ENCODE measurements at places on chromosomes 16 and 17.

DNA sequence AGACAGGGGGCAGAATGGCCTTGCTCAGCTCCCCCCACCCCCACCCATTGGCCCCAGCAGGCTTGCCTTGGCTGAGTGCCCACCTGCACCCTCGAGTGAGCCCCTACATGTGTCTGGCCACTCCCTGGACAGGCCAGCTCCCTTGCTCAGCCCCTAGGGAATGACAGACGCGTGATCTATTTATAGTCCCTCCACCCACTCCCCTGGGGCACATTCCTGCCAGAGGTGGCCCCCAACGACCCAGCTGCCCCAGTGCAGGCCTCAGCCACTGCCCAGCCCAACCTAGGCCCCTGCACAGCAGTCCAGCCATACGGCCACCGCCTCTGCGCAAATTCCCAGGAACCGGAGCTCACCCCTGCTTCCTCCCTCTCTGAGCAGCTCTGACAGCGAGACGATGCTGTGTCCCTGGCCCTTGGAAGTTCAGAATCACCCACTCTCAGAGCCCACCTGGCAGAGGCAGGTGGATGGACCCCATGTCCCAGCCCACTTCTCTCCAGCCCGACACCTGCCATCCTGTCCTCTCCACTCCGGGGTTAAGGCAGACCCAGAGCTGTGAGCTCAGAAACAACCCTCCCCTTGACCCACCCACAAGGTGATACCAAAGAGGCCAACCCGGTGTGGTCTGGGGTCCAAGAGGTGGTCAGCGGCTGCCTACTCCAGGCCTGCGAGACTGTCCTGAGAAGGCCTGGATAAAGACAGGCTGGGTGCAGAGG lies 11.5 kb upstream of the P2RX1 start:
- no peak for DNase-seq

- DNase-seq, result no peak
Observed at GRCh38 chr16:14609716-14610115, 20.3 kb downstream of the PARN start.

- no peak for DNase-seq
Observed at GRCh38 chr16:85998171-85998867, 99.4 kb downstream of the IRF8 start.

DNA sequence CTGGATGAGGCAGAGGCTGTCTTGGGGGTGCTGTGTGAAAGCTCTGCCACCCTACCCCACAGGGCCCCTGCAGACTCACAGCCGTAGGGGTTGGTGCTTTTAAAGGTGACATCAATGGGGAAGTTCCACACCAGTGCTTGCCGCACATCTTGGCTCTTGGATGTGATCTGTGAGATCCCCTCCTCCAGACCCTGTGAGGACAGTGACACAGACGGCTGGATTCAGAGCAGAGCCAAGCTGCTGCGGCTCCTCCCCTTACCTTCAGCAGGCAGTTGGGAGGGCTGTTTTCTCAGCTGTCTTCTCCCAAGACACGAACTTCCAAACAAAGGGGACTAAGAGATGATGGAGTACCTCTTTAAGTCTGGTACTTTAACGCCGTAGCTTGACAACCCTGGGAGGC lies 4.8 kb downstream of the B9D1 start:
- no peak for DNase-seq

DNA sequence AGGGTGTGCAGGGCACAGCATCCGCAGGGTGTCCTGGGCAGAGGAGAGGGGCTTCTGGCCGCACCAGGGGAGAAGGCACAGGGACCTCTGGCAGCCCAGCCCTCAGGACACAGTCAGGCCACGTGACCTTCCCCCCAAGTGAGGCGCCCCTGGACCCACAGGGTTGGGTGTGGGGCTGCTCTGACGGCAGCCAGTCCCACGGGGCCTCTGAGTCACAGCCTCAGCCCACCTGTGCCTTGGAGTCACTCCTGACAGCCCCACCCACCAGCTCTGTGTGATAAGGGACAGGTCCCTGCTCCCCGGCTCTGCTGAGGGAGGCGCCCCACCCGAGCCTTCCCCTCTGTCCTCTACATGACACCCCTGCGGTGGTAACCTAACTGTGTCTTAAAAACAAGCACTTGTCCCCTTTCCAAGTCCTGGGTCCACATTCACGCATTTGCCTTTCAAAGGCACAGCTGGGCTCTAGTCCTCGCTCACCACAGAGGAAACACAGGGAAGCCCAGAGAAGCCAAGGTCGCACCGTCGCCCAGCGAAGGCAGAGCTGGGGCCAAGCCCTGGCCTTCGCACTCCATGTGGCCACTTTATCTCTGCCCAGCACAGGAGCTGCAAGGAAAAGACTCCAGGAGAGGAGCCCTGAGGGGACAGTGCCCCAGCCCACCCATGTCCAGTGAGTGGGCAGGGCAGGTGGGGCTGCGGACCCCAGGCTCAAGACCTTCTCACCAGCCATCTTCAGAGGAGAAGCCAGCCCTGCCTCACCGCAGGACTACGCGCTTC lies 5.1 kb upstream of the NPTX1 start:
- no peak for DNase-seq

DNA sequence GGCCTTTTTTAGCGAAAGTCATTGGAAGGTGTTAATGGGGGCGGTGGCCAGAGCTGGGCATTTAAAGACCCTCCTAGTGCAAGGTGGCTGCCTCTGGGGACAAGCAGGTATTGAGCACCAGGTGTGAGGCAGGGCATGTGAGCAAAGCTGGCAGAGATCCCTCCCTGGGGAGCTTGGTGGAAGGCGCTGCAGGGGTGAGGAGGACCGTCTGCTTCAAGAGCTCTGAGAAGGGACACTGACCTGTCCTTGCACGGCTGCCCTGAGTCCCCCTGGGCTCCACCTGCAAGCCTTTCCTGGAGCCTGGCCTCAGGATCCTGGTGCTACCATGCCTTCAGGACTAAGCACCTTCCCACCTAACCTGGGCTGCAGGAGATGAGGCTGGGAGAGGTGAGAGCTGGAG lies 127.0 kb upstream of the CIBAR2 start:
- DNase-seq, result no peak

- DNase-seq, result no peak
Observed at GRCh38 chr16:85087899-85088569, 24.2 kb downstream of the CIBAR2 start.

DNA sequence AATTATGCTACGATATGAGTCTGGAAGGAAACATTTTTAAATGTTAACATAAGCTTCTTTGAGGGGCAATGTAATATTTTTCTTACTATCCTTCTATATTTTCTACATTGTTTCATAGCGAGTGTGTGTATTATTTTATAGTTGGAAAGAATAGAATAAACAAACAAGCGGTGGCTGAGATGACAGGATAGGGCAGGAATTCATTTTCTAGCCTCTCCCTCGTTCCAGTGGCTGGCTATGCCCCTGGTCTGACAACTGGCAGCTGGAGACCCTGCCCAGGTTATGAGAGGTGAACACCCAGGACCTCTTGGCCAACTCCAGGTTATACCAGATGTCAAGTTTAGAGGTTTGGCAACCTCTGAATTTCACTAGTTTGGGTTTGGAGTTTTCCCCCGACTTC lies 14.5 kb upstream of the TNRC6C start:
- no peak for DNase-seq

DNA sequence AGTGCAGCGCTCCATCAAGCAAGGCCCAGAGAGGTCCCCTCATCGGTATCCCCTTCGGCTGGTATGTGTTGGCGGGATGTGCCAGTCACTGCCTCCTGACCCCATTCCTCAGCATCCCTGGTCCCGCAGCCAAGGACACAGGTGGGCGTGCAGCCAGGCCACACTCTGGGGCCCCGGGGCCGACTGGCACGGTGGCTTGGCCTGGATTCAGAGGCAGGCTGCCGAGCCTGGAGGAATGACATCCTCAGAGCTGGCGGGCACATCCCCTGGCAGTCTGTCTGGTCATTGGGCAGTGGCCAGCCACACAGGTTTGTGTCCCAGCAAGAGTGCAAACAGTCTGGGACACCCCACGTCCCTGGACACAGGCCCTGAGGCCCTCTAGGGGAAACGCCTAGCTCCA lies 111.1 kb downstream of the SDK2 start:
- DNase-seq, result no peak

GRCh38 chr17:72922219-72922618 lies 170.3 kb downstream of the SLC39A11 start:
- DNase-seq, result no peak

Measured in thoracic aorta (tissue), 2 donors.